ENCODE measurements at places on chromosomes 5 and 9.

DNA sequence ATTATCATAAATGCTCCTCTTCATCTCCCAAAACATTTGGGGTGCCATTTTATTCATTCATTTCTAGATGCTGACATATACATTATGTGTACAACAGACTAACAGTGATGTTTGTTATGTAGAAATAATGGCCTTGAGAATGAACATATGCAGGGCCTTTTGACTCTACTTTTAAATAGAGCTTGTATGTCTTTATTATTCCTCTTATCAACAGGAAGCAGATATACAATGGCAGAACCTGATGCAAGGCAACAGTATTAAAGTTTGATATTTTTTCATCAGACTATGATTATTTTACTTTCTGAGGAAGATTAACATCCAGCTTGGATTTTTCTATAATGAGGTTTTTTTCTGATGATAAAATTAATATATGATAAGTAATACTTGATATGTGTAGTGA lies 44.1 kb downstream of the SNX18 start:
- DNase-seq: no peak

DNA sequence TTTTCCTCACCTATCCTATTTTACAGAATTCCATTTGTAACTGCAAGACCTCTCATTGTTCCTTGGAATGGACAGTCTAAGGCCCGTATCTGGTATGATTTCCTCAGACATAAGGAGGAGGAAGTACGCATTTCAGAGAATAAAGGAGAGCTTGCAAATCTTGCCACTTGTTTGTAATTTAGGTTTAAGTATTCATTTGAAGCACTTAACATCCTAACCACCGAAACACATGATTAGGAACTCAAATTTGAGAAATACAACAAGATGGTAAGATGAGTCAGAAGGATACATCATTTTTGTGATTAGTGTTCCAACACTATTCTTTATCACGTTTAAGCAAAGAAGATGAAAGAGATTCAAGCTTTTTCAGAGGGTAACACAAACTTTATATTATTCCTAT lies 3.9 kb upstream of the ZCCHC9 start:
- DNase-seq: no peak

- DNase-seq: no peak
These were observed 85.2 kb upstream of the ADAMTS2 start for GRCh38 chr5:179430193-179431175.

- DNase-seq: no peak
These were observed 7.3 kb upstream of the CTSV start for GRCh38 chr9:97046228-97046627.

- no peak for DNase-seq
These were observed 89.6 kb upstream of the SGCD start for GRCh38 chr5:156237361-156237760.

DNA sequence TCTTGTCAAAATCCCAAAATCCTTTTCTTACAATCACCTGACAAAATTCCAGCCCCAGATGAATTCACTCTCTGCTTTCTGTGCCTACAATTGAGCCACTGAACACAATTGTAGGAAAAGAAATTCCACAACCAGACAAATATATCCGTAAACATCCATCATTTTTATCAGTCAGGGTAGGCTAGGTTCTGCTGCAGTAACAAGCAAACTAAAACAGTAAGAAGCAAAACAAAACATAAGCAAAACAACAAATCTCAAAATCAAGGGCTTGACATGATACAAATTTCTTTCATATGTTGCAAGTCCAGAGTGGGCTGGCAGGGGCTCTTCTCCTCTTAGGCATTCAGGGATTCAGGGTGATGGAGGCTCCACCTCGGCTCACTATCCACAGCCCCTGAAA lies 114.2 kb upstream of the MAN2A1 start:
- no peak for DNase-seq

- DNase-seq: no peak
These were observed 55.2 kb downstream of the FBXO38 start for GRCh38 chr5:148438933-148439332.

- no peak for DNase-seq
These were observed 25.3 kb upstream of the LTC4S start for GRCh38 chr5:179768326-179769085.

Measured in NCI-H187 (cell line).